Activated CD4-positive, alpha-beta T cell treated with anti-CD3 and anti-CD28 coated beads, Interleukin-2, amount 10 ng/mL, durations not matched to agents 7 days and 5 days (primary cell): ENCODE measurements at places on chromosomes 7 and 10. TPM values are rescaled to one million over a fixed set of nuclear protein-coding genes. Genes with fewer than 3 reads are reported as not detected.

DNA sequence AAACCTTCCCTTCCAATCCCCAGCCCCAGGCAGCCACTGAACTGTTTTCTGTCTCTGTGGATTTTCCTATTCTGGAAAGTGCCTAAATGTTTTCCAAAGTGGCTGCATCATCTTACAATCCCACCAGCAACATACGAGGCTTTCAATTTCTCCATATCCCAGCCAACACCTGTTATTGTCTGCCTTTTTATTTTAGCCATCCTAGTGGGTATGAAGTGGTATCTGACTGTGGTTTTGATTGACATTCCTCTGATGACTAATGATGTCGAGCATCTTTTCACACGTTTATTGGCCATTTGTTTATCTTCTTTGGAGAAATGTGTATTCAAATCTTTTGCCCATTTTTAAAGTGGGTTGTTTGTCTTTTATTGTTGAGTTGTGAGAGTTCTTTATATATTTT, 6.2 kb upstream of the SMC3 start:
- H3K4me1 ChIP-seq, result peaks cover 7% of the 10 kb centered on the region
- no peak overlapping the region for H3K27ac ChIP-seq
- H3K4me3 ChIP-seq, result no peak overlapping the region
- peaks cover 34% of the 10 kb centered on the region for H3K27me3 ChIP-seq
- DNase-seq, result no peak

- DNase-seq, result no peak
- no peaks in the 10 kb centered on the region for H3K4me1 ChIP-seq
- no peaks in the 10 kb centered on the region for H3K27me3 ChIP-seq
- H3K4me3 ChIP-seq, result no peak overlapping the region
- no peak overlapping the region for H3K27ac ChIP-seq
- no peaks in the 10 kb centered on the region for H3K36me3 ChIP-seq
Measured at GRCh38 chr10:130662775-130663174, 526.6 kb downstream of the GLRX3 start.

PPP3CB gene
- total RNA-seq, result 48.5 TPM

GRCh38 chr7:92634924-92635519, 44.8 kb upstream of the FAM133B start:
- H3K36me3 ChIP-seq, result peaks cover 38% of the 10 kb centered on the region
- DNase-seq, result no peak
- H3K27ac ChIP-seq, result peak overlapping the region; percentile 21
- peaks cover 70% of the 10 kb centered on the region for H3K4me1 ChIP-seq

TRIM50 gene
- not detected for total RNA-seq
